ENCODE measurements at places on chromosomes 11 and 22.
A peak's percentile ranks its signal among the peaks of the same experiment; 100 is the strongest.

DNA sequence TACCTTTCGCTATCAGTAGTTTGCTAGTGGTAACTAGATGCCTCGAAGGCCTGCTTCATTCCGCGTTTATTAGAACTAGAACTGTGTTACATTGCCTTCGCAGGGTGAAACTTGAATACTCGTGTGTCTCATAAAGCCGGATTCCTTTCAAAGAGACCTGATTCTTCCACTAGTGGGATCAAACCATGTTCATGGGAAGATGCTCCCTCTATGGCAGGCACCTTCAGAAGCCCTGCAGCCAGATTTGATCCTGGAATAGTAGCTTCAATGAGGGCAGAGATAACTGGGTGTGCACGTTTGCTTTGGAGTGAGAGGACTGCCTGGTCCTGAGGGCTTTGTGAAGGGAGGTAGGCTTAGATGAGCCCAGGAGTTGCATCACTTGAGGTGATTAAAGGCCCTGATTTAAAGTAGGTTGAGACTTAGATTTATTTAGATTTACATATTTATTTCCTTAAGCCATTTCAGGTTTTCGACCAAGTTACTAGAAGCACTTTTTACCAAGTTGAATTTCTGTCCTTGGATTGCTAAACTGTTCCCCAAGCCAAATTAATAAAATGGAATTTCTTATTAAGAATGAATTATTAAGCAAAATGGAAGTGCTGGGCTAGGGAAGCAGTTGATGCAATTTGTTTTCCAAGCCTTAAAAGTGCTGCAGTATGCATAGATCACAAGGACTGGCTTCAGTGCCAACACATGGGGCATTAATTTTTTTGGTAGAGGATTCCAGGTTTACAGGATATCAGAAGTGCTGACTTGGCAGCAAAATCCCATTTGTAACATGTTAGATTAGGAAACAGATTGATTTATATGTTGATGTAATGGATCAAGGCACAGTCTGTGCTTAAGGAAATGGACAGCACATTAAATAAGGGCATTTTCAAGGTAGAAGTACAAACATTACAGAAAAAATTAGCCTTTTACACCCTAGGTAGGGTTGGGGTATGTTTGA is 32.9 kb downstream of the APLP2 start:
- no peak for DNase-seq

GRCh38 chr22:35457729-35458546 is 58.0 kb downstream of the MCM5 start:
- DNase-seq, result no peak

DNA sequence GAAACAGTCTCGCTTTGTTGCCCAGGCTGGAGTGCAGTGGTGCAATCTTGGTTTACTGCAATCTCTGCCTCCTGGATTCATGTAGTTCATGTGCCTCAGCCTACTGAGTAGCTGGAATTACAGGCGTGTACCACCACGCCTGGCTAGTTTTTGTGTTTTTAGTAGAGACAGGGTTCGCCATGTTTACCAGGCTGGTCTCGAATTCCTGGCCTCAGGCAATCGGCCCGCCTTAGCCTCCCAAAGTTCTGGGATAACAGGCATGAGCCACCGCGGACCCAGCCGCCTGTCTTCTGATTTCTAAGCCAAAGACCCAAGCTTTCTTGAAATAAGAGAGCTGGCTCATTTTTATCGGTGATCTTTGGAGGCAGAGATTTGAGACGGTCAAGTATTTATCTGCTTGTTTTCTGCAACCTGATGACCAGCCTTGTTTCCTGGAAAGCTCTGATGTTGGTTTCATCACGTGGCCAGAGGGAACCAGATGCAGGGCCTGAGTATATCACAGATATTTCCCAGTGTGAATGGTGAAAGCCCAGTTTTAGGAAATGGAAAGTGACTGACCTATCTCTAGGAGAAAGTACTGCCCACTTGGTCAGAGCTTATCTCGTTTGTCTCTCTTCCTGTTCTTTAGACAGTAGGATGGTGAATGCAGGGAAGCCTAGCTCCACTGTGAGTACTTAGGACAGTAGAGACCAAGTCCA is 5.7 kb upstream of the SIDT2 start:
- DNase-seq, result no peak

DNA sequence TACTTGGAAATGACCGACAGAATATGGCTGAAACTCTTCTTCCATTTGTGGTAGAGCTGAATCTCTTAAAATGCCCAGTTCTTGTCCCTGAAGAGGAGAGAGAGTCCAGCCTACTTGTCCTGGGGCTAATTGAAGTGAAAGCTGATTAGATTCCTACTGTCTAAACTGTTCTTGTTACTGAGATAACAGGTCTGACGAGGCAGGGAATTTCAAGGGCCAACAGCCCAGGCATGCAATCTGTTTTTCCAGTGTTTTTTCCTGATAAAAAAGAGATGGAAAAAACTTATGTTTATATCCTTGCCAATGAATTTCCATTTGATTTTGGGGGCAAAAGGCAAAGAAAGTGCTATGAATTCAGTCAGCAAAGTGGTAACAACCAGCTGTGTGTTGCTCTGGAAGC is 195.5 kb downstream of the ETS1 start:
- no peak for DNase-seq

- no peak for DNase-seq
Observed at GRCh38 chr11:119376197-119376847, 5.2 kb downstream of the USP2 start.

GRCh38 chr11:26332572-26332915 is 614 bp downstream of the ANO3 start:
- no peak for DNase-seq

DNA sequence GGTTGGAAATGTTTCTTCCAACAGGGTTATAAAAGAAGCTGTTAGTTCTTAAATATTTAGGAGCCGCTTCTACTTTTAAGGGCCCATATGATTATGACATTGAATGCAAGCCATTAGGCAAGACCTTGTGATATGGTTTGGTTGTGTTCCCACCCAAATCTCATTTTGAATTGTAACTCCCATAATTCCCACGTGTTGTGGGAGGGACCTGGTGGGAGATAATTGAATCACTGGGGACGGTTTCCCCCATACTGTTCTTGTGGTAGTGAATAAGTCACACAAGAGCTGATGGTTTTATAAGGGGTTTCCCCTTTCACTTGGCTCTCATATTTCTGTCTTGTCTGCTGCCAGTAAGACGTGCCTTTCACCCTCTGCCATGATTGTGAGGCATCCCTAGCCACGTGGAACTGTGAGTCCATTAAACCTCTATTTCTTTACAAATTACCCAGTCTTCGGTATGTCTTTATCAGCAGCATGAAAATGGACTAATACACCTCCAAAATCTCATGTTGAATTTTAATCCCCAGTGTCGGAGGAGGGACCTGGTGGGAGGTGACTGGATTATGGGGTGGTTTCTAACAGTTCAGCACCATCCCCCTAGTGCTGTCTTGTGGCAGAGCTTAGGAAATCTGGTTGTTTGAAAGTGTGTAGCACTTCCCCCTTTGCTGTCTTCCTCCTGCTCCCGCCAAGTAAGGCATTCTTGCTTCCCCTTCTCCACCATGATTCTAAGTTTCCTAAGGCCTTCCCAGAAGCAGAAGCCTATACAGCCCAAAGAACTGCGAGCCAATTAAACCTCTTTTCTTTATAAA is 4.3 kb downstream of the CD59 start:
- DNase-seq, result no peak

DNA sequence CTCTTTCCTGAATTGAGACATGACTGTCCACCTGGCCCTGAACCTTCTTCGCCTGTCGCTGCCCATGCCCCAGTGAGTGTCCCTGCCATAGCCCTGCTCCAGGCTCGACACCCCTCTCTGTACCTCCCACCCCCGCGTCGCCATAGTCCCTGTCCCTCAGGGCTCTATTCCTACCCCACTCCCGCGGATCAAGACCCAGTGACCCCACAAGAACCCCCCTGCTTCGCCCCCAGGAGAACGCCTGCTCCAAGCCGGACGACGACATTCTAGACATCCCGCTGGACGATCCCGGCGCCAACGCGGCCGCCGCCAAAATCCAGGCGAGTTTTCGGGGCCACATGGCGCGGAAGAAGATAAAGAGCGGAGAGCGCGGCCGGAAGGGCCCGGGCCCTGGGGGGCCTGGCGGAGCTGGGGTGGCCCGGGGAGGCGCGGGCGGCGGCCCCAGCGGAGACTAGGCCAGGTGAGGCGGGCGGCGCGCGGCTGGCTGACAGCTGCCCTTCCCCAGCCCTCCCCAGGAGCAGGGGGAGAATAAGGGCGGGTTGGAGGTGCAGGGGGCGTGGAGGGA is 5.6 kb downstream of the NRGN start:
- DNase-seq, result no peak

DNA sequence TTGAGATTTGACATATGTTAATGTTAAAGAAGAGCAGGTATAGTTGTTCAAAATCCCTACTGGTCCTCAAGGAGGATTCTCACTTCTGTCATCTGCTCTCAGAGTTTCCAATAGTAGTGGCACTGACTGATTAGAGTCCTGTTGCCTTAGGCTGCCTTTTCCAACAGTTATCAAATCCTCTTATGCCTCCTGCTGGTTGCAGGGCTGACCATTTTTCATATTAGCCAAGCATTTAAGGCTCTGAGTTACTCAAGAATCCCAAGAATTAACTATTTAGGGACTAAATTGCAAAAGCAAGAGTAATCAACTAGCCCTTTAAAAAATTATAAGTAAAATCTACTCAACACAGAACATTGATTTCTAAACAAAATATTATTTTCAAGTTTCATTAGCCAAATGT is 212.0 kb upstream of the CHORDC1 start:
- DNase-seq, result no peak

- DNase-seq, result no peak
Observed at GRCh38 chr11:119472856-119473222, 49.9 kb upstream of the THY1 start.

GRCh38 chr11:126853732-126854131 is 146.8 kb downstream of the KIRREL3 start:
- no peak for DNase-seq

GRCh38 chr22:37734964-37735451 is 38.2 kb downstream of the TRIOBP start:
- no peak for DNase-seq

DNA sequence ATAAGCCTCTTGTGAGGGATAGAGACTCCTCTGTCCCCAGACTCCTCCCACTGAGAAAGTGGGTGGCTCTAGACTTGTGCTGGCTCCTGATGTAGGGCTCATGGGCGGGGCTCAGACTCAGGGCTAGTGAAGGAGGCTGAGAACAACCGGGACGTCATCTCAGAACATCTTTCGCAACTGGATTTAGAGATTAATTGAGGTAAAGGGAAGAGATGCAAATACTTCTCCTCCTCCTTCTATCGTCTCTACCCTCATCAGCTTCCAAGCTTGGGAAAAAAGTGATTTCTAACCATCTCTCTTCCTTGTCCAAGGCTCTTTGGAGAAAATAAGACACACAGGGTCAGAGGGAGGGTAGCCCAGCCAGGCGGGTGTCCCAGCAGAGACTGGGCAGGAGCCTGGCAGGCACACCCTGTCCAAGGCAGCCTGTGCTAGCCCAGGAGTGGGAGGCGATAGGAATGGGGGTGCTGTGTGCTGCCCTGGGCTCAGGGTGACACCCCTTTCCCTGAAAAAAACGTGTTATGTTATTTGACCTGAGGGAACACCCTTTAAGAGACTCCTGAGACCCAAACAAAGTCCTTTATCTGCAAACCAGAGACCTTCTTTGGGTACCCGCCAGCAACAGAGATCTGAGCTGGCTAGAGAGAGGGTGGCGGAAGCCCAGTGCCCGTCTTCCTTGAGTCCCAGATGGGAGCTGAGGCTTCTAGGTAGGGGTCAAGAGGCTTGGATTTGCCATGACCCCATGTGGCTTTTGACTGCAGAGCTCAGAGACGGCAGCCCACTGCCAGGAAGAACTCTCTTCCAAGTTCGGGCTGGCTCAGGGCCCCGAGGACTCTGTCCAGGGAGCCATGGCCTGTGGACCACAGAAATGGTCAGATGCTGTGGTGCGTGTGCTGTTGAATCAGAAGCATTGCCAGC is 160.9 kb downstream of the ADAMTS15 start:
- DNase-seq, result no peak

DNA sequence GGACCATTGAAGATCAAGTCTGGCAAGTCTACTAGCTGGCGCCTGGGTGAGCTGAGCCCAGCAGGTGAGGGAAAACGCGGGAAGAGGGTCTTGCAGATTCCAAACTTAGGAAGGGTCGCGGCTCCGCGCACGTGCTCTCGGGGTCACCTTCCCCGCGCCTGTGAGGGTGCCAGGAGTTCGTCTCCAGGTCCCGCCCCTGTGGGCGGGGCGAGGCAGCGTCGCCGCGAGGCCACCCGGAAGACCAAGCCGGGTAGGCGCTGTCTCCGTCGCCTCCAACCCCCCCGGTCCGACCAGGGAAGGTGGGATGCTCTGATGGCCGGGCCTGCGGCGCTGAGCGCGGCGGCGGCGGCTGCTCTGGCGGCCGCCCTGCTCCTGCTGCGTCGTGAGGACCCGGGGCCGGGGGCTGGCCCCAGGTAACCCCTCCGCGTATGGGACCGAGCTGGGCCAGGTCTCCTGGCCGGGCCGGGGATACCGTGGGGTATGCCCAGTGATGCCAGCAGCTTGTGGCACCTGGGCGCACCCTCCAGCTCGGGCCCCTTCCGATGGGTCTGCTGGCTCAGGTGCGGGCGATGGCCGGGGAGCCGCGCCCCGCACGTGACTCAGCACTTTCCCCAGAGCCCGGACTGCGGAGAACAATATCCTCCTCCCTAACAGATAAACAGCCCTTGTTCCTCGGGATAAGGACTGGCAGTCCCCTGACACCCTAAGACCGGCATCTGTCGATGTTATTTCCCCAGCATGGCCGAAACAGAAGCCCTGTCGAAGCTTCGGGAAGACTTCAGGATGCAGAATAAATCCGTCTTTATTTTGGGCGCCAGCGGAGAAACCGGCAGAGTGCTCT is at the start of gene HTATIP2:
HTATIP2 (plus strand) TSS at position 215 of the 841 bp plus-strand sequence; CDS start at position 739, 524 bp downstream.
- DNase-seq, result peak; percentile 83

DNA sequence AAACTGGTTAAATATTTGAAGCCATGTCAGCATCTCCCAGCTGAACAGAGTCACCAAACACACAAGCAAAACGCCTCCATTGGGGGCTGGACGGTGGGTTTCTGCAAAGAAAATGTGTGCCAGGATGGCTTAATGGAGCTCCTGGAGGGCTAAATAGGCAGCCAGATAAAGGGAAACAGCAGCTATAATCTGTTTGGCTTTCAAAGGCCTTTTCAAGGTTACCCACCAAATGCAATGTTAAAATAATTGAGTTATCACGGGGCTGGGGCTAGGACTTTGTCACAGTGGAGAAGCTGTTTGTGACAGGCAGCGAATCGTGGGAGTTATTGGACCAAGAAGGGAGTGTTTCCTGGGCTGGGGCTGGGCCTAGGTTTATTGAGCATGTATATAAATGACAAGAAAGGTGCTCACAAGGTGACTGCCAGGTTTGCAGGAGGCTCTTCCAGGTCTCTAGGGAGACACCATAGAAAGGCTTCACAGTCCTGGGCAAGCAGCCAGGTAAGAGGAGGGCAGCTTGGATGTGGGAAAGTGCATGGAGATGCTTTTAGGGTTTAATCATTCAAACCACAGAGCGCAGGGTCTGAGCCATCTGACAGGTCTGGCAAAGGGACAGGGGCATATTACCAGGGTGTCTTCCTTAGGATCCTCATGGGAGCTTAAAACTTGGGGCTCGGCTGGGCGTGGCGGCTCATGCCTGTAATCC is 28.3 kb downstream of the GRIK4 start:
- DNase-seq, result no peak
